ENCODE measurements at places on chromosomes 1 and 21.
A peak's percentile ranks its signal among the peaks of the same experiment; 100 is the strongest.

- no peak for DNase-seq
Measured at GRCh38 chr1:78716186-78716585, 66.6 kb downstream of the IFI44 start.

- no peak for DNase-seq
Measured at GRCh38 chr1:21553116-21553926, 44.1 kb downstream of the ALPL start.

GRCh38 chr1:183200451-183200850 lies 14.4 kb downstream of the LAMC2 start:
- DNase-seq: no peak

GRCh38 chr1:246404078-246404477 lies 103.0 kb downstream of the SMYD3 start:
- peak; percentile 87 for DNase-seq

DNA sequence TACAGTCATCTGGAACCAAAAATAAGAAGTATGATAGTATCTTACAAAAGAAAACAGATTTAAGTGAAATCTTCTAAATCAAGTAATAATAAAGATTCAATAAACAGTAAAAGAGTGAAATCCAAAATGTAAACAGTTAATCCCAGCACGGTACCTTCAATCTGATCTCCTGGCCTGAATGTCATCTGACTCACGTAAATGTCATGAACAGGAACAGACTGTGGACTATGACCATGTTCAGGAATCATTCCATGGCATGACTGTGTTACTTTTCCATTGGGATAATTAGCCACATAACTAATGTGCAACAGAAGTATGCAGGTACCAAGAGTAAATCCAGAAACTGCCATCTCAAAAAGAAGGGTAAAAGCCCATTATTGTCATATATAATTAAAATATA lies 18.0 kb downstream of the FRRS1 start:
- no peak for DNase-seq

DNA sequence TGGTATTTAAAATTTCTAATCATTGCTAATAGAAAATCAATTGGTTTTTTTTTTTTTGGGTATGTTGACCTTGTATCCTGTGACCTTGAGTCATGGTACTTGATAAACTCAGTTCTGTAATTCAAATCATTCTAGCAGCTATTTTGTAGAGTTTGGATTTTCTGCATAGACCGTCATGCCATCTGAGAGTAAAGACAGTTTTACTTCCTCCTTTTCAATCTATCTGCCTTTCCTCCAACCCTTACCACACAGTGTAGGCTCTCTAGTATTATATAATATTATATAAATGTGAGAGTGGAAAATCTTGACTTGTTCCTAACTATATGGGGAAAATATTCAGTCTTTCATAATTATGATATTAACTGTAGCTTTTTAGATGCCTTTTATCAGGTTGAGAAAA lies 7.0 kb downstream of the TDRD5 start:
- DNase-seq: peak; percentile 54

DNA sequence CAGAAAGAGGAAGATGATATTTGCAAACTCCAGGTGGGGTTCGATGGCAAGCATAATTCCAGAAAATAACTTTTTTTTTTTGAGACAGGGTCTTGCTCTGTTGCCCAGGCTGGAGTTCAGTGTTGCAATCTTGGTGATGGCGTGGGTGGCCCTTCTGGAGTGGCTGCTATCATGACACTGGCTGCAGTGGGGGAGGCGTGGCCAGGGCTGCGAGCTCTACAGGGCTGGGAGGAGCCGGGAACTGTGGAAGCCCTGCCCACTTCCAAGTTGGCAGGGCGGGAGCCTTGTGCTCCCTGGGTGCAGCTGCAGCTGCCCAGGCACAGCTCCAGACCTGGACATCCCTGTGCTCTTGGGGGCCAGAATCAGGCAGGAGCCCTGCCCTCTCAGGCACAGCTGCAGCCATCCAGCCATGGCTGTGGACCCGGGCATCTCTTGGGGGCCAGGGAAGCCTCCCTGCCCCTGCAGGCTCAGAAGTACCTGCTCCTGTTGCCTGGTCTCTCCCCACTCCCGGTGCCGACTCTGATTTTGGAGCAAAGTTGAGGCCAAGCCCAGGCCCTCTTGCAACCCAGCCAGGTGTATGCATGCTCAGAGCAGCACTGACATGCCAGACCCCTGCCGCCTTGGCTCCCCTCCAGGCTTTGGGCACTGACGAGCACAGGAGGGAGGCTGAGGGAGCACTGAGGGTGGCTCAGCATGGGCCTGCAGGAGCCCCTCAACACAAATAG lies 7.2 kb upstream of the BCL10 start:
- DNase-seq: peak; percentile 29

DNA sequence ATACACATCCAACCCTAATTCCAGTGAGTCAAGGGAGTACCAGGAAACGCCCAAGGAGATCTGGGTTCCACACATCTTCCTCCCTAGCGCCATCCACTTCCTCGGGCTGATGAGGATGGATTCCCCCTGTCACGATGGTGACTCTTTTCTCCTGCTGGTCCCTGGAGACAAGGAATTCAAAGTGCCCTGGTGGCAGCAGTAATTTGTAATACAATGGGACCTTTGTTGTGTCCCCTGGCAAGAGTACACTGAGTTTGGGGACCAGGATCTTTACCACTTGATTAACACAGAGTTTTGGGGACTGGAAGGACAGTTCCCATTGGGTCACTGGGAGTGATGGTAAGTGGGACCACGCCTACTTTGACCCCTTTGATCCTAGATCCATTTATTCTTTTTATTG lies 9.4 kb upstream of the JAK1 start:
- DNase-seq: no peak

GRCh38 chr21:37101384-37101783 lies 28.3 kb downstream of the TTC3 start:
- DNase-seq: no peak

GRCh38 chr1:179637211-179637860 lies 45.7 kb downstream of the TDRD5 start:
- no peak for DNase-seq

DNA sequence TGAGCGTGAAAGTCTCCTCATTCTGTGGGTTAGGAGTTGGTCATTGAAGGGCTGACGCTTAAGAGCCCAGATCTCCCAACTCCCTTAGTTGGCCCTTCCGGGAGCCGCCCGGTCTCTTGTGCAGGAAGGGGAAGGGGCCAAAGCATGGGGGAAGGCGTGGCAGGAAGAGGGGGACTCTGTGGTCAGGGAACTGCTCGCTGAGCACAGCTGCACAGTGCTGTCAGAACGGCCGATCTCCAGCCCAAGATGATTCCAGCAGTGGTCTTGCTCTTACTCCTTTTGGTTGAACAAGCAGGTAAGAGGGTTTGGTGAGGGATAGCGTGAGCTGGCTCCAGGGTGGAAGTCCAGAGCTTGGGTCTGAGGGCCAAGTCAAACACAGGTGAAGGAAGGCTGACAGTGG lies at the start of gene FCER1G:
Gene FCER1G (plus strand): TSS at position 220 of the 400 bp plus-strand sequence. CDS start 27 bp downstream, at position 247.
- DNase-seq: no peak

- no peak for DNase-seq
Measured at GRCh38 chr1:209627027-209627731, 25.0 kb downstream of the LAMB3 start.

- no peak for DNase-seq
Measured at GRCh38 chr1:210372491-210372890, 43.8 kb downstream of the HHAT start.

GRCh38 chr1:198612471-198613260 lies 26.2 kb upstream of the PTPRC start:
- DNase-seq: no peak

DNA sequence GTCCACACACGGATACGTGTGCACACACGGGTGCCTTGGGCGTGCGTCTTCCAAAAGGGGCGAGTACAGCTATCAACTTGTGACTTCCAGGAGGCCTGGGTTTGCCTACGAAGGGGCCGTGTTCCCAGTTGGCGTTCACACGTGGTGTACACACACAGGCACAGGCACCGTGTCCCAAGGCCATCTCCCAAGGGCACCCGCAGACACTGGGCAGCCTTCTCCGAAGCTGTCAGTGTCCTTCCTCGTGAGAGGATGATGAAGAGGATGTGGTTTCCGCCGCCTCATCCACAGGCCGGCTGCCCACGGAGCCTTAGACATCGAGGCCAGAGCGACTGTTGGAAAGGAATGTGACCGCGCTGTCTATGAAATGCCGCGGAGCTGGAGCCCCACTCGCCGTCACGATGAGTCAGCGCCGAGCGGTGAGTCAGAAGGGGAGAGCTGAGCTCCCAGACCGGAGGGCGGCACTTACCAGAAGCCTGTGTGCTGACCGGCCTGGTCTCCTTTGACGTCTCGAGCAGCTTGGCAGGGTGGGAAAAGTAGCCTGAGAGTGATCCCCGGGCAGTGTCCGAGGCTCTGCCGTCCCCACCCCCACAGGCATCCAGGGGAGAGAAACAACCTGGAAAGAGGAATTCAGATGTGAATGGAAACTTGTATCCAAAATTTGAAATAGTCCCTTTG lies 141.4 kb upstream of the ARHGEF16 start:
- peak; percentile 71 for DNase-seq

DNA sequence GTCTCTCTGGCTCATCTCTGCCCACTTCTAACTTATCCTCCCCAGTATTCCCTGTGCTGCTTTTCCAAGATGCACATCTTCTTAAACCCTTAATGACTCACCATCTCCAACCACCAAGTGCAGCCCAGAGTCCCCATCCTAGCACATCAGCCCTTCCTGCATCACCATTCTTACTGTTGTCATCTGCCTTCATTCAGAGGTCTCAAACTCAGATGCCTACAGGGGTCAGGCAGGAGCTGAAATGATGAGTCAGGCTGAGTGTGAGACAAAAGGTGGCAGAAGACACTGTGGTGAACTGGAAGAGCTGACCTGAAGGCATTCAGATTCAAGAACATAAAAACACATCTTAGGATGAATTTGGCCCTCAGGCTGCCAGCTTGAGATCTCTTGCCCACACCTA lies 34.6 kb downstream of the OLFML2B start:
- DNase-seq: peak; percentile 57

DNA sequence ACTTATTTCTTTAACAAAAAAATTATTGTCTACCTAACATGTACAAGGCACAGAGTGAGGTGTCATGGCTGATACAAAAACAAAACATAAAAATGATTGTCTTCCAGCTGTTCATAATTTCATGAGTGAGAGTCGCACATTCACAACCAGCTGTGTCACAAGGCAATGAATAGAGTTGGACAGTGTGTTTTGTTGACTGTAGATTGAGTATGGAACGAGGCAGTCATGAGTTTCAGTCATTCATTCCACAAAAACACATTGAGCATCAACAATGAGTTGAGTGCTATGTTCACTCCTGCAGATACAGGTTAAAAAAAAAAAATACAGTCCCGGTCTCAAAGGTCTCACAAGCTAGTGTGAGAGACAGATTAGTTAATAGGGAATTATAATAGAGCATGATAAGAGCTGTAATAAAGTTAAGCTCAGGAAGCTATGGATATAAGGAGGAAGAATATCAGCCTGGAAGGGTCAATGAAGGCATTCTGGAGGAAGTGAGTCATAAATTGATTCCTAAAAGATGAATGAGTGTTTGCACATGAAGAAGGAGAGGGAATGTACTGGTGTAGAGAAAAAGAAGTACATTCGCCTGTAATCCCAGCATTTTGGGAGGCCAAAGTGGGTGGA lies 47.8 kb upstream of the ARHGAP29 start:
- no peak for DNase-seq

DNA sequence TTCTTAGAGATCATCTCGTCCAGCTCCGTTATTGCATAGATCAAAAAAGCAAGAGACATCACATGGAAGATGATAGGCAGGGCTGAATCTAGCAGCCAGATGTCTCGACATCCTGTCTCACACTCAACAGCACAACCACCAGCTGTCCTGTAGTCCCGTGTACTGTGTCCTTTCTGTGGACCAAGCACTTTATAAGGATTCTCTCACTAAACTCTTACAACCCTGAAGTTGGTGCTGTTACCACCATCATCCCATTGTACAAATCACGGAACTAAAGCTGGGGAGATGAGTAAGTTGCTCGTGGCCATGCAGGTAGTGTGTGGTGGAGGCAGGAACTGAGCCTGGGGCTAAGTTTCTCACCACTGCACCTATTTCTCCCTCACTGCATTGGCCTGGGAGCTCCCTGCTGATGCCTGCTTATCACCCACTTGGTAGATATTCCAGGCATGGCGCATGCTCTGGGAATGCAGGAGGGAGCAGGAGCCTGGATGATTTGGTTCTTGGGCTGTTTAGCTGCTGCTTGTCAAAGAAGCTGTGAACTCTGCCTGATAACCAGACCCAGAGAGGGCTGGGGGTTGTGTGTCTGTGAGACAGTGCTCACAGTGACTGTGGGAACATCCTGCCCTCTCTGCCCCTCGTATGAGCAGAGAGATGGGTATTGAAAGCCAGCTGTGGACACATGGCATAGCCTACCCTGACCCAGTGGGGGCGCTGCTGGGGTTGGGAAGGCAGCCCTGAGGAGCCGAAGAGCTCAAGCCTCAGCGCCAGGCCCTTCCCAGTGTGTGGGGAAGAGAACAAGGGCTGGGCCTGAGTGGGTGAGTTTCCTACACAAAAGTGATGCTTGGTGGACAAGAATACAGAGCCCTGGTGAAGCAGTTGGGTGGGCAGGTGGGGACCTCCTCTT lies 13.6 kb downstream of the PPFIA4 start:
- DNase-seq: peak; percentile 18

DNA sequence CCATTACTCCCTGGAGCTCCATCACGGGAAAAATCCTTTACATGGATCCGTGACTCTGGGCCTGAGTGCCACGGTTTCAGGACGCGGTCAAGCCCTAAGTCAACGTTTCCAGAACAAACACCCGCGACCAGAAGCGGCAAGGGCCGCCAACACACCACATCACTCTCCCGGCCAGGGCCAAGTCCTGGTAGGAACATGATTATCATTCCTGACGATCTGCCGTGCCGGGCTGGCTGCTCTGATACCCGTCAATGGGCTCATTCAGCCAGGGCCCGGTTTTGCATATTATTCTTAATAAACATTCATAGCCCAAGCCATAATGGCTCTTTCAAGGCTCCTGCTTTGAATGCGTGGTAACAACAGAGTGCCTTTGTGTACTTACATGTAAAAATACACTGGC lies 44.6 kb upstream of the SIM2 start:
- no peak for DNase-seq

- peak; percentile 81 for DNase-seq
Measured at GRCh38 chr1:149884433-149885338, 14.7 kb upstream of the BOLA1 start.

DNA sequence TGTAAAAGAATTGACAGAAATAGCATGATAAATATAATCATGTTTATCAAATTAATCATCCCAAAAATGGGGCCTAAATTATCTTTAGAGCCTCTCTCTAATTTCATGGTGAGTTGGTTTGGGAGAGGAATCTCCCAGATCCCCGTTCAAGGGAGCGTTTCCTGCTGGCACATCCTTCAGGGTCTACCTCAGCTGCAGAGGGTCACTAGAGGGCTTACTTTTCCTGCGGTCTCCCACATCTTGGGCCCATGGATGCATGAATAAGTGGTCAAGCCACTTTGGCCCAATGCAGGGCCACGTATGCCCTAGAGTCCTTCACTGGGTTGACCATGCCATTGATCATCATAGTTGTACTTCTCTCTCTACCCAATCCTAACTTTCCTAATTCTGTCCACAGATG lies 164.1 kb downstream of the USP25 start:
- no peak for DNase-seq

GRCh38 chr1:60969971-60970509 lies 112.3 kb upstream of the NFIA start:
- DNase-seq: peak; percentile 21

GRCh38 chr1:11725616-11726015 lies 10.3 kb upstream of the AGTRAP start:
- no peak for DNase-seq

GRCh38 chr1:235552146-235552716 lies 48.0 kb upstream of the B3GALNT2 start:
- DNase-seq: peak; percentile 63

GRCh38 chr21:27545754-27546349 lies 579.0 kb upstream of the ADAMTS5 start:
- DNase-seq: no peak

- DNase-seq: no peak
Measured at GRCh38 chr1:230578616-230579015, 63.7 kb upstream of the COG2 start.

Measured in RPMI8226 (cell line).